Activated CD8-positive, alpha-beta memory T cell treated with anti-CD3 and anti-CD28 coated beads, Interleukin-2, amount 10 ng/mL, durations not matched to agents 7 days and 5 days (primary cell): ENCODE measurements at places on chromosomes 5 and 9. TPM values are rescaled to one million over a fixed set of nuclear protein-coding genes. Genes with fewer than 3 reads are reported as not detected.
A peak's percentile ranks its signal among the peaks of the same experiment; 100 is the strongest.

The LPAR1 gene
- total RNA-seq = not detected

DNA sequence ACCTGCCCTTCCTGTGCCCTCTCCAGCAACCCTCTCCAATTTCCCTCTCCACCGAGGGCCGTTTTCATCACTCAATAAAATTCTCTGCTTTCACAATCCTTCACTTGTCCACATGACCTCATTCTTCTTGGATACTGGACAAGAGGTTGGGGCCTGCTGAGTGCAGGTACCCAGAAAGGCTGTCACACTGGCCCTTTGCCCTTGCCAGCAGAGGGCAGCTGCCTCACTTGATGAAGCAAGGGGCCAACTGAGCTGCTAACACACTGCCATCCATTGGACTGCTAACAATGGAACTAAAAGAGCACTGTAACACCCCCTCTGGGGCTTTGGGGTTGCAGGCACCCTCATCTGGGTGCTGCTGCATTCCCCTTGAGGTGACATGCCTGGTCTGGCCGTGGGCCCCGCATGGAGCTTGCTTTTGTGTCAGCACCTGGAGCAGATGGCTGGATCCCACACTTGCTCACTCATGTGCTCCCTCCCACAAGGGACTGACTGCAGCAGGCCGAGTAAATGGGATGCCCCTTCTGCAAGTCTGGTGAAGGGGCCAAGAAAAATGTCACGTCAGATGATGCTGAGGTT lies 308.1 kb upstream of the ADCY2 start:
- no peaks in the 10 kb centered on the region for H3K4me1 ChIP-seq
- no peaks in the 10 kb centered on the region for H3K36me3 ChIP-seq
- no peak overlapping the region for H3K4me3 ChIP-seq
- H3K27me3 ChIP-seq = no peaks in the 10 kb centered on the region
- no peak for DNase-seq
- H3K27ac ChIP-seq = no peak overlapping the region

GRCh38 chr5:72402381-72402890 lies 82.3 kb downstream of the PTCD2 start:
- no peak overlapping the region for H3K4me3 ChIP-seq
- H3K27me3 ChIP-seq = peaks cover 19% of the 10 kb centered on the region
- H3K36me3 ChIP-seq = no peaks in the 10 kb centered on the region
- DNase-seq = no peak
- no peak overlapping the region for H3K27ac ChIP-seq
- no peaks in the 10 kb centered on the region for H3K4me1 ChIP-seq

- no peaks in the 10 kb centered on the region for H3K36me3 ChIP-seq
- DNase-seq = no peak
- H3K27me3 ChIP-seq = peaks cover 27% of the 10 kb centered on the region
- no peak overlapping the region for H3K4me3 ChIP-seq
- H3K27ac ChIP-seq = no peak overlapping the region
- peaks cover 26% of the 10 kb centered on the region for H3K4me1 ChIP-seq
Measured at GRCh38 chr5:132776938-132777208, 166 bp downstream of the SEPTIN8 start.

DNA sequence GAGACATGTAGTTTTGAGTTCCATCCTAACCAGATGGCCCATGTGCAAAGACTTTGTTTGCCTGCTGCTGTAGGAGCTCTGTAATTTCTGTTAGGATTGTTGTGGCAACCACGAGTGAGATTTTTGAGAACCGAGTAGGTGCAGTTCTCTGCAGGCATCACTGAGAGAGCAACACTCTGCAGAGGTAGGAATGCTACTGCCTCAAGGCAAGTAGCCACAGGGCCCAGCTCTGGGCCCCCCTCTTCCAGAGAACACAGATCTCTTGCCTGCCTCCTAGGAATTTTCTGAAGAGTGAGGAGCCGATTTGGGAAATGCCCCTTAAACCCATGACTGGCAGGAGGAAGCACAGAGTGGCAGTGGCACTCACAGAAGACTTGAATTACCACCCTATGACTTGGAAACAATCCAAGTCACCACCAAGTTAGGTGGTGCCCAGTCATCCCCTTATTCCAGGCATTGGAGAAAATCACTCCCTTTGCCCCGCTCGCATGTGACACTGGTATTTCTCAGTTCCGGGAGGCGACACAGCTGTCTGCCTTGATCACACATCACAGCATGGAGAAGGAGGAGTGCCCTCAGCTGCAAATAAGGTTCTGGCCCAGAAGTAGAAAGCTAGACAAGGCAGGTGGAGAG lies 52.5 kb upstream of the SLC2A8 start:
- H3K4me3 ChIP-seq = no peak overlapping the region
- H3K27me3 ChIP-seq = no peaks in the 10 kb centered on the region
- H3K36me3 ChIP-seq = no peaks in the 10 kb centered on the region
- DNase-seq = no peak
- H3K27ac ChIP-seq = no peak overlapping the region
- H3K4me1 ChIP-seq = no peaks in the 10 kb centered on the region

GRCh38 chr5:151140686-151141459 lies 16.7 kb downstream of the ANXA6 start:
- peaks cover 86% of the 10 kb centered on the region for H3K4me1 ChIP-seq
- no peak for DNase-seq
- H3K27me3 ChIP-seq = no peaks in the 10 kb centered on the region
- peaks cover 74% of the 10 kb centered on the region for H3K36me3 ChIP-seq

The SLC31A2 gene
- 2.9 TPM for total RNA-seq

GRCh38 chr9:94627287-94627686 lies 12.0 kb downstream of the FBP1 start:
- H3K36me3 ChIP-seq = no peaks in the 10 kb centered on the region
- H3K4me3 ChIP-seq = no peak overlapping the region
- H3K27ac ChIP-seq = no peak overlapping the region
- DNase-seq = no peak
- H3K27me3 ChIP-seq = peaks cover 14% of the 10 kb centered on the region

DNA sequence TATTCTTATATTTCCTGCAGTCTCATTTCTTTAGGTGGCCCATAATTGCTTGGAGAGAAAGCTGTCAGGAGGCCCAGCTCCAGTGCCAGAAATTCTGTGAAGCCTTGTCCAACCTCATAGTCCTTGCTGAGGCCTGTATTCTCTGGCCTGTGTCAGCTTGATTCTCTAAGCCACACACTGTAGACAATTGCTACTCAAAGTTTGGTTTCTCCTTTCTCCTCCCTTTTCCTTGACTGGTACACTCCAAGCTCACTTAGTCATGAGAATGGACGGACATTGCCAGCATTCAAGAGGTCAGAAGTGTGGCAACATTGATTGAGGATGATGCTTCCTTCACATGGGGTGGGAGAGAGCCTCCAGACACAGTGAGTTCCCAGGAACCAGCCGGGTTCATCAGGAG lies 71.3 kb upstream of the CXCL14 start:
- no peaks in the 10 kb centered on the region for H3K36me3 ChIP-seq
- no peaks in the 10 kb centered on the region for H3K4me1 ChIP-seq
- H3K4me3 ChIP-seq = no peak overlapping the region
- DNase-seq = no peak

GRCh38 chr5:51961154-51961562 lies 577.9 kb downstream of the ISL1 start:
- H3K4me3 ChIP-seq = no peak overlapping the region
- H3K4me1 ChIP-seq = no peaks in the 10 kb centered on the region
- no peaks in the 10 kb centered on the region for H3K27me3 ChIP-seq

DNA sequence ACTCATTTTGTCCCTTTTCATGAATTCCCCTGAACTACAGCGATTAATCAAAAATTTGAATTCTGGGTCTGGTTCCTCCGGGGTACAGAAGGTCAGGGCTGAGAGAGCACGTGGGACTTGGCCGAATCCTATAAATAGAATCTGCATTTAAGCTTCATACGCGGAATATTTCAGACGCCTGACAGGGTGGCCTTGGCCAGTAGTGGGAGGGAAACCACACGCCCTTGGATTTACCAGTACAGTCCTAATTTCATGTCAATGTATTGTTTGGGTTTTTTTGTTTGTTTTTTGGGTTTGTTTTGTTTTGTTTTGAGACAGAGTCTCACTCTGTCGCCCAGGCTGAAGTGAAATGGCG lies 21.5 kb upstream of the NIPBL start:
- no peak overlapping the region for H3K27ac ChIP-seq
- H3K4me3 ChIP-seq = no peak overlapping the region
- no peaks in the 10 kb centered on the region for H3K4me1 ChIP-seq
- H3K36me3 ChIP-seq = no peaks in the 10 kb centered on the region

GRCh38 chr9:125142560-125143376 lies 560 bp downstream of the SCAI start:
- no peak for DNase-seq
- peaks cover 35% of the 10 kb centered on the region for H3K4me1 ChIP-seq
- H3K36me3 ChIP-seq = peaks cover 11% of the 10 kb centered on the region
- H3K27me3 ChIP-seq = no peaks in the 10 kb centered on the region

GRCh38 chr5:87457706-87458105 lies 45.0 kb upstream of the CCNH start:
- peaks cover 6% of the 10 kb centered on the region for H3K4me1 ChIP-seq
- peaks cover 8% of the 10 kb centered on the region for H3K27me3 ChIP-seq
- H3K4me3 ChIP-seq = no peak overlapping the region
- H3K27ac ChIP-seq = no peak overlapping the region
- no peaks in the 10 kb centered on the region for H3K36me3 ChIP-seq

- H3K4me1 ChIP-seq = peaks cover 68% of the 10 kb centered on the region
- peak overlapping the region; percentile 95 for H3K4me3 ChIP-seq
- DNase-seq = peak; percentile 67
- H3K36me3 ChIP-seq = peaks cover 51% of the 10 kb centered on the region
Measured at GRCh38 chr5:132489871-132490483, 596 bp downstream of the IRF1 start.

DNA sequence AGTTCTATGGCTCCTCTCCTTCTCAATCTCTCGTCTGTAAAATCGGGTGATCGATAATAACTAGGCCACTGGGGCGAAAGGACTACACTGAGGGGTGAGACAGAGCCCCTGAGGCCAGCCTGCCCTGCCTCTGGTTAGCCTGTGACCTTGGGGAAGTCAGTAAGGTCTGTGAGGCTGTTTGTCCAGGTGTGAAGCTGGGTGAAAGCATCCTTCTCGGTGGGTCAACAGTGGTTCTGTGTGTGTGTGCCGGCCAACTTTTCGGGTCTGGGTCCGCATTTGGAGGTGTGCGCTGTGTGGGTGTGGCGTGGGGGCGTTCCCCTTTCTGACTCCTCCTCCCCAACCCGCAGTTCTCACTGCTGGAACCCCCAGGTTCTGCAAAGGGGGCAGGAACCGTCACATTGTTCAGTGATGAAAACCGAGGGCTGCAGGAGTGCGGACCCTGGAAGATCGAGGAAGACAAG lies 5.0 kb upstream of the RNF44 start:
- no peaks in the 10 kb centered on the region for H3K36me3 ChIP-seq
- no peaks in the 10 kb centered on the region for H3K27me3 ChIP-seq
- H3K4me1 ChIP-seq = peaks cover 56% of the 10 kb centered on the region
- peak overlapping the region; percentile 95 for H3K27ac ChIP-seq
- DNase-seq = peak; percentile 84

- no peak for DNase-seq
- no peaks in the 10 kb centered on the region for H3K4me1 ChIP-seq
- H3K4me3 ChIP-seq = no peak overlapping the region
- H3K27ac ChIP-seq = no peak overlapping the region
- no peaks in the 10 kb centered on the region for H3K27me3 ChIP-seq
Measured at GRCh38 chr9:110546411-110546871, 33.1 kb downstream of the SVEP1 start.
